ENCODE measurements at places on chromosomes 11 and 22.

GRCh38 chr11:113104691-113105251 lies 143.6 kb downstream of the NCAM1 start:
- DNase-seq = no peak

- DNase-seq = no peak
Observed at GRCh38 chr11:103744496-103745153, 291.8 kb upstream of the DDI1 start.

DNA sequence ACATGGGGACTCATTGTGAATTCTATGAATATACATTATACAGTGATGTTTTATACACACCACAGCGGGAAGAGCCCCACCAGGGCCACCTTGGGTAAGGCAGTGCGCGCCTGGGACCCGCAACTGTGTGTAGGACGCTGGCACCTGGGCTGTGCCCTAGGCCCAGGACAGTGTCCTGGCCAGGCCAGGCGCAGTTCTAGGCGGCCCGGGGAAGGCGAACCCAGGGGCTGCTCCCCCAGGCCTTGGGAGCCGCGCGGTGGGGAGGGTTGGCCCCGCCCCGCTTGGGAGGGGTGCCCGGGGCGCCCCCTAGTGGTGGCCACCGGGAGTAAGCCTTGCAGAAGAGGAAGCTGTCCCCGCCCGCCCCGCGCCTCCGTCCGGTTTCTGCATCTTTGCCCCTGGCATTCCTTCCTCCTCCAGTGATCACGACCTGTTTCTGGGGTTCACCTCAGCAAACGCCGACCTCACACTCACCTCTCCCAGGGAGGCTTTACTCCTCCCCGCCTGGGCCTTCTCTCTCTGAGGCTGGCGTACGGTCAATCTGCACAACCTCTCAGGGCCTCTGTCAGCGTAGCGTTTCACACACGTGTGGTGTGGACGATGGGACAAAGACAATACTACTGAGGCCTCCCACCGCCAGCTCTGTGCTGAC lies 9.5 kb upstream of the EHD1 start:
- DNase-seq = peak; percentile 97

DNA sequence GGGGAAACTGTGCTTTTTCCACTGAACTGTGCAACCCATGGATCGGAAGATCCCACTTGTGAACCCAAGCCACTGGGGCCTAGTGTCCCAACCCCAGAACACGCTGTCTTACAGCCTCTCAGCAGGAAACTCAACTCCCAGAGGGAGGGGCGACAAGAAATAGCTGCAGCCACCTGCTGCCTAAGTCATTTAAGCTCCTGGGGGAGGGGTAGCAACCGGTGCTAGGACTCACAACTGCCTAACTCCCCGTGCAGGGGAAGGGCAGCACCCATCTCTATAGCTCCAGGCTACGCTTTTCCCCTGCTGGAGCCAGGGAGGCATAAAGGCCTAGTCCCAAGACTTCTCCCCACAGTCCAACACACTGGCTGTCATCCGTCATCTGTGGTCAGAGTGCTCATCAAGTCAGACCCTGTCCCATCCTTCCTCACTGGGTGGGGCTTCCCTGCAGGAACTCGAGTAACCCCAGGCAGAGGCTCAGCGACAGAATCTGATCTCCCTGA lies 363.0 kb downstream of the LUZP2 start:
- no peak for DNase-seq

- DNase-seq = no peak
Observed at GRCh38 chr11:95102733-95103132, 13.1 kb downstream of the ENDOD1 start.

GRCh38 chr11:71182791-71183677 lies 69.3 kb downstream of the SHANK2 start:
- DNase-seq = no peak

DNA sequence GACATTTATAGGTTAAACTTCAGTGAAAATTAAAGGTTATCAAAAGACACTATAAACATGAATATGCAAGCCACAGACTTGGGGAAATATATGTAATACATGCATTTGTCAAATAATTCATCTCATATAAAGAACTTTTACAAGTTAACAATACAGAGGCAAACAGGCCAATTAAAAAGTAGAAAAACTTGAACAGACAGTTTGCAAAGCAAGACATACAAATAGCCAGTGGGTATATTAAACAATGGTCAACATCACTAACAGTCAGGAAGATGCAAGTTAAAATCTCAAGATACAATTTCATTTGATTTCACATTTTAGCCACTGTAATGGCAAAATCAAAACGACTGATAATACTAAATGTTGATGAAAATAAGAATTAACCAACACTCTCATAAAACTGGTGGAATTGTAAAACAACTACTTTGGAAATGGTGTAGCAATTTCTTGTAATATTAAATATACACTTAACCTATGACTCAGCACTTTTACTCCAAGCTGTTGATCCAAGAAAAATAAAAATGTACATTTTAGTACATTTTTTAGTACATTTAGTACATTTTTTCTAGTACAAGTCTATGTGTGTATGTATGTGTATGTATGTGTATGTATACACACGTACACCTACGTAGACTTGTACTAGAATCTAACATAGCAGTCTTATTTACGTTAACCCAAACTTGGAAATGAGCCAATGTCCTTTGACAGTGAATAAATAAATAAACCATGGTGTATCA lies 62.8 kb downstream of the LRRC74B start:
- DNase-seq = no peak

- no peak for DNase-seq
Observed at GRCh38 chr11:126654886-126655806, 299.7 kb downstream of the ST3GAL4 start.

- no peak for DNase-seq
Observed at GRCh38 chr11:596374-596773, 19.4 kb downstream of the IRF7 start.

GRCh38 chr11:37695283-37695682 lies 1097.2 kb upstream of the RAG2 start:
- DNase-seq = no peak

GRCh38 chr22:39214006-39214382 lies 30.8 kb downstream of the PDGFB start:
- DNase-seq = no peak

DNA sequence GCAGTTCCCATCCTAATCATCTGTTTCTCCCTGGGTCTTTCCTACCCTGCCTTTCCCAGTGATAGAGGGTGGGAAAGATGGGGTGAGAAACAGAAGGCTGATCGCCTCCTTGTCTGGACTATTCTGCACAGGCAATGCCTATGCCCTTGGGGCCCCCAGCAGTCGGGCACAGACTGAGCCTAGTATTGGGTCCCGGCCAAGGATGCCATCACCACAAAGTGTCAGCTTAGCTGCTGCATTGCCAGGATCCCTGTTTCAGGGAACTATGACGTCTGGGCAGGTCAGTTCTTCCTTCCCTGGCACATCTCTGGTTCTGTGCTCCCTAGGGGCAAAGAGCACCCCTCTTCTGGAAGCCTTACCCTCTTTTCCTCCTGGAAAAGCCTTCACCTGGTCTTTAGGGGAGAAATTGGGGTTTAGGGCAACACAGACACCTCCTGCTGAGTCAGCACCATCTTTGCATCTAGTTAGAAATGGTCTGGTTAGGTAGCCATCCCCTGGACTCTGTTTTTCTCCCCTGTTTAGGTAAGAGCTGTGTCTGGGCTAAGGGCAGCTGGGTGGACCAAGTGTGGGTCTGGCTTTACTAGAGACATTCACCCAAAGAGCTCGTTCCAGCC lies 2.1 kb downstream of the ADAMTS8 start:
- DNase-seq = no peak

GRCh38 chr11:30452114-30452513 lies 129.2 kb downstream of the ARL14EP start:
- no peak for DNase-seq

DNA sequence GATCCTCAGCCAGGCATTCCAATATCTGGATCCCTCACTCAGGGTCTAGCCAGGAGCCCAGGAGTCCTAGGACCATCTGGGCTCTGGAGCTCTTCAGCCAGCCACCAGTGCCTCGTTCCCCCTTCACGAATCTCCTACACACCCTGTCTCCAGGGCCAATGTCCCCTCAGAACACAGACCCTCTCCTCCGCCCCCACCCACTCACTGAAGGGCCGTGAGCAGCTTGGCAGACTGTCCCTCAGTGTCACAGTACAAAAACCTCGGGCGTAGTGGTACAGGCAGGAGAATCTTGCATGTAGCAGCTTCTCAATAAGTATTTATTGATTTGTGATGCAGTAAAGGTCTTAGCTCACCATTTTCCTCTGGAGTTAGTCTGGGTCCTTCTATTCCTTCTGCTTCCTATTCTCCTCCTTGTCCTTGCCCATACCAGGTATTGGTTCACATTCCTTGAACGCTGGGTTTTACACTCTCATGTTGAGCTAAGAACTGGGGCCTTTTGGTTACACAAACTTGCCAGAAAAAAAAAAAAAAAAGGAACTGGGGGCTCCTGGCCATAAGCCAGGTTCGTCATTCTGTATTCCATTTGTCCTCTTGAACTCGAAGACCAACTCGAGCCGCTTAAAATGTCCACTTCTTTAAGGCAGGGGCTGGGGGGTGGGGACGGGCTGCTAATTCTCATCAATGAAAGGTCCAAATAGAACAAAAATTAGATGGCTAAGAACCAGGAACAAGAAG lies 2.3 kb downstream of the CXCR5 start:
- DNase-seq = no peak

DNA sequence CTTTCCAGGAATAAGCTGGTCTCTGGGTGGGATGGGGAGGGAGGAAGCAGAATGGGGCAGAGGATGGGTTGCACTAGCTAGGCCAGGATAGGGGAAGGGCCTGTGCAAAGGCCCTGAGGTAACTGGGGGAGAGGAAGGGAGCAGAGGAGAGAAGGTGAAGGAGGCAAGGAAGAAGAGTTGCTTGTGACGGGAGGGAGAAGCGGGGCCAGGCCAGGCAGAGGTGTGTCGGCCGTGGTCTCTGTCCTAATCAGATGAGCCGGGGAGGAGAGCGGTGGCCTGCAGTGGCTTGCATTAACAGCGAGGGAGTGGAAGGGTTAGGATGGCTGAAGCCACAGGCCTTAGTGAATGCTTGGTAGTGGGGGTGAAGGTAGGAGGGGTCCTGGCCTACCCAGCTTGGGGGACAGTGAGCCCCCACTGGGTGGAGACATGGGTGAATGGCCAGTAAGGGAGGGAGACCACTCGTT lies 6.0 kb upstream of the DERL3 start:
- DNase-seq = no peak

DNA sequence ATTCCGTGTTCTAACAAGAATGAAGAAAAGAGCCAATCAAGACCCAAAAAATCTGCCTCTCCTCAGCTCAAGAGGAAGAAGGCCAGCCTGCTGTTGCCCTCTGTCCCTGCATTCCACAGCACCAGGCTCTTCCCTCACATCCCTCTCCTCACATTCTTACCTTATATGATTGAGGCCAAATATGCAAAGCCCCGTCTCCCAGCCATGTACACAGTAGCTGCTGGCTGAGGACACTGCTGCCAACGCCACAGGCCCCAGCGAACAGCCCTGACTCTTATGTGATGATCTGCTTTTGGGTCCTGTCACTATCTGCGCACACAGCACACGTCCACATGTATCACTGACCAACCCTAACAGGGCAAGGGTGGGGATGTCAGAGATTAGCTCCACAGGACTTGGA lies 60.2 kb downstream of the MICAL3 start:
- no peak for DNase-seq

DNA sequence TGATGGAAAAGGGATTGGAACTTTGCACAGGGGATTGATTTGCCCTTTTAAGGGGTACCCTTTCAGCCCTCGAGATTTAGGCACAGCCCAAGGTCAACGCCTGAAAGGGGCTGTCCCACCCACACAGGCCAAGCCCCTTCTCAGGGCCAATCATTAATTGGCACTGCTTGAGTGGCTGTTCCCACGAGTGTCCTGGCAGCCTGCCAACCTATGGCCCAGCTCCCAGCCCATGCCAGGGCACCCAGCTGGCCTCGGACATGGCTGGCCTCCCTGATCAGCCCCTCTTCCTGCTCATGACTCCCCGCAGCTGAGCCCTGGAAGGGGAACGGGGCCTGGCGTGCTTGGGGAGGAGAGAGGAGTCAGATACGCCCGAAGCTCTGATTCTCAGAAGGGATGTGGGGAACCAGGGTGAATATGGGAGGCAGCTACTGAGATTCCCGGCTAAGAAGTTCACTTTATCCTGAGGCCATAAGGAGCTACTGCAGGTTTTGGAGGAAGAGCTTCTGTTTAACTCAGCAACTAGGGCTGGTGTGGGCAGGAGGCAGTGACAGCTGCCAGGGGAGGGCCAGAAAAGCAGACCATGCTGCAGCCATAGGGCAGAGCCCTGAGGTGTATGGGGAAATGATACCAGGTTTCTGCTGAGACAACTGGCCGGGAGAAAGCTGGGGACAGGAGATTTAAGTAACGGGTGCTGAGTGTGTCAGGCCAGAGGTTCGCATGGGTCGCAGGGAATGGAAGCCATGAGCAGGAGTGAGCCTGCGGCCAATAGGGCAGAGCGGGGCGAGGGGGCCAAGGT lies 30.0 kb downstream of the WNT7B start:
- no peak for DNase-seq

DNA sequence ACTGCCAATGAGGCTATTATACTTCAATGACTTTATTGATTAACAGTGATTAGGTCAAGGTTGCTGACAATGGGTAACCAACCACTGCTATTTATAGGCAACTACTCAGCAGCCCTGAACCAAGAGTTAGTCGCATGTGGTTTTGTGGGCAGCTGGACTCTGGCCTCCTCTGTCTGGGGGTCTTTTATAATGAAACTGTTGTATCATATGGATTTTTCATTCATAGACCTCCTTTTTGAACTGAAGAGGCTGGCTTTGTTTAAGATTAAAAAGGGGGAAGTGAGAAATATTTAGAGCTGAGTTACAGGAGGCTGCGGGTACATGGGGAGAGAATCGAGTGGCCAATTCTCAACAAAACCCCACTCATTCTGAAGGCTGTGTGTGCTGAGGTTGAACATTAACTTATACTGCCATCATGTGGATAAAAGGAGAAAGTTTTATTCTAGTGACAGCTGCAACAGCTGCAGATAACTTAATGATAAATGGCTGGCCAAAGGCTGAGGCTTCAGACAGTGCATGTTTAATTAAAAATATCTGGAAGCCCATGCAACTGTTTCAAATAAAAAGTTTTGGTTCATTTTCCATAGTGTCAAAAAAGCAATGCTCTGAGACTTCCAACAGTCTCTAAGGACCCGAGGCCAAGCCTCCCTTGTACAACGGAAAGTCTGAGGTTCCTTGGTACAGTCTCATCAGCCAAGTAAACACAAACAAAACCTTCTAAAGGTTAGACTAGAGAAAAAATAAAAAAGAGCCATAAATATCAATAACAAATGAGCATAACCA lies 682.6 kb downstream of the KCNA4 start:
- DNase-seq = peak; percentile 15

GRCh38 chr11:130171534-130171933 lies 12.0 kb downstream of the ST14 start:
- no peak for DNase-seq

GRCh38 chr11:95154514-95154913 lies 64.9 kb downstream of the ENDOD1 start:
- DNase-seq = peak; percentile 47

GRCh38 chr11:129372609-129373488 lies 2.8 kb upstream of the BARX2 start:
- no peak for DNase-seq

DNA sequence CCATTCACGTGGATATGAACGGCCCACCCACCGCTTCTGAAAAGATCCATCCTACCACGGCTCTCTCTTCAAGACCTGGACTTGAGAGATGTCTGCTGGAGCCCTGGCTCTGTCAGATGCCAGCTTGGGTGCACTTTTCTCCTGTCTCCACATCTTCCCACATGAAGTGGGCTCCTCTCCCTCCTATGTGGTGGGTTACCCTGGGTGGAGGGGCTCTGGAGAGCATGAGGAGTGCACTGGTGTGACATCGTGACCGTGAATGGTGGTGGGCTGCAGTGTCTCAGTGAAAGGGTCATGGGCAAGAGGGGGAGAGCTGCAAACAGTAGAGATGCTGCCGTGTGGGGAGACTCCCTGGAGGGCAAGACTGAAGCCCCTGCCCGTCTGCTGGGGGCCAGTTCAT lies 76.4 kb downstream of the CTTN start:
- no peak for DNase-seq

GRCh38 chr11:33633251-33634003 lies 67.2 kb downstream of the C11orf91 start:
- DNase-seq = no peak
